T-helper 17 cell (primary cell): ENCODE measurements at places on chromosomes 5 and 9.

DNA sequence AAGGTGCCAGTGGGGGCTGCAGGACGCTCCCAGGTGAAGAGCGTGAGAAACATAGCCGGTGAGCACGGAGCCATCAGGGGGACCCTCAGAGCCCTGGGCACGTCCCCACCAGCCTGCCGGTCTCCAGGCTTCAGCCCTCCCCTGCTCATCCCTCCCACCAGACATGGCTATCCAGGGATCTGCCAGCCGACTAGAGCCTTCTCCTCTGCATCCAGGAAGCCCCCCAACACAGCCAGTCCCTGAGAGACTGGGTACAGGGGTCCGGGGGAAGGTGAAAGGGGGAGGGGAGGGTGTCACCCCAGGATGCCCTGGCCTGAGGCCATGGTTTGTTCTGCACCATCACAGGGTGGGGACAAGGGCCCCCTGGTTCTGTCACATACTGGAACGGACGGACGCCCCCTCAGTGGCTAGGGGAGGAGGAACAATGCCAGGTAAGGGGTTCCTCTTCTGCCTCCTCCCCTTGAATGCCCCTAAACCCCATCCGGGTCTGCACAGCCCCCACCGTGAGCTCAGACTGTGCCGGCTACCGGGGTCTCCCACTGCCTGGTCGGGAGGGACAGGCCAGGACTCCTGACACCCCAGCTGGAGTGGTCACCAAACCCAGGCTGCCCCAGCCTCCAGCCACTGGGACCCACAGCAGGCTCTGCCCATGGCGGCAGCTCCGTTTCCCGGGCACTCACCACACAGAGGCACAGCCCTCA lies 34.3 kb downstream of the NACC2 start:
- no peak for DNase-seq

DNA sequence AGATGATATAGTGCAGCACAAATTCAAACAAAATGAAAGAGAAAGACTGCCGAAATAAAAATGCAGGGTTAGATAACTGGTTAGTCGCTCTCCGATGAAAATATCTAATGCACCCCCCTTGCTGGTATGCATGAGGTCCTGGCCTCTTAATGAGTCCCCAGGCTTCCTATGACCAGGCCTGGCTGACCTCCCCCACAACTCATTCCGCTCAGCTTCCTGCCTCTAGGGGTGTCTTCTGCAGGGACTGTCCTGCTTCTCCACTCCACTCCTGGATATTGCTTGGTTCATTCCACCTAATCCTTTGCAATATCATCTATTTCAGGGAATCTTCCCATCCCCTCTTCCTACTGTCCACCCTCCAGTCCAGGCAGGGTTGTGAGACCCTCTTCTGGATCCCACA lies 341.8 kb downstream of the ASTN2 start:
- no peak for DNase-seq

DNA sequence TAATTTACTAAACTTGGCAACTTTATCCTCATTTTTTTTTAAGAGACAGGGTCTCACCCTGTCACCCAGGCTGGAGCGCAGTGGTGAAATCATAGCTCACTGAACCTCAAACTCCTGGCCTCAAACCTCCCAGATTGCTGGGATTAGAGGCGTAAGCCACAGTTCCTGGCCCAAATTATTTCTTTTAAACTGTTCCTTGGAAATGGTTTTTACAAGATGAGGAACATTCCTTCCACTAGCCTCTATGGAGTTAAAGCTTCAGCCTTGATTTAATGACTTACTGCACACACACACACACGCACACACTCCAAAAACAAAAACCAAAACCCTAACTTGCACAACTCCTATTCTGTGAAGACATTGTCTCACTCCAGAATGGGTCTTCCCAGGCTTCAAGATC lies 77.2 kb upstream of the TARS1 start:
- no peak for DNase-seq

DNA sequence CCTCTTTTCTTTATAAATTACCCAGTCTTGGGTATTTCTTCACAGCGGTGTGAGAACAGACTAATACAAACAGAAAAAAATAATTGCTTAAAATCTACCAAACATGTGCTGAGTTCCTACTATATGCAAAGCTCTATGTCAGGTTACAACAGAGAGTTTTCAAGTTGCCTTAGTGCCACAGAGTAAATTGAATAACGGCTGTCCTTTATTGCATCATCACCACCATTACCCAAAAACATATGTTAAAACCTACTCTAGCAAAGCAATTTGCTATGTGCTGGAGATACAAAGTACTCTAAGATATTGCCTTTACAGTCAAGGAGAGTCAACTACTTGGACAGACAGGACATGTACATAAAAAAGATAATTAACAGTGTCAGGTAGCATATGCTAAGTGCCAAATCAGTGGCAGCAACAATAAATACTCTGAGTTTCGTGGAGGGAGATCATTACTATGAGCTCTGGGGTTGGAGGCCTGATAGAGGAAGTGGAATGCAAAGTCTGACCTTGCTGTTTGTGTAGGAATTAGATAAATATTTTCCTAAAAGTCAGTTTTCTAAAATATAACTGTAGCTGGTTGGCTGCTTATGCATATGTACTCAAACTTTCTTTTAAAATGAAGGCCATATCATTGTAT lies 1058.7 kb upstream of the WWC1 start:
- no peak for DNase-seq

DNA sequence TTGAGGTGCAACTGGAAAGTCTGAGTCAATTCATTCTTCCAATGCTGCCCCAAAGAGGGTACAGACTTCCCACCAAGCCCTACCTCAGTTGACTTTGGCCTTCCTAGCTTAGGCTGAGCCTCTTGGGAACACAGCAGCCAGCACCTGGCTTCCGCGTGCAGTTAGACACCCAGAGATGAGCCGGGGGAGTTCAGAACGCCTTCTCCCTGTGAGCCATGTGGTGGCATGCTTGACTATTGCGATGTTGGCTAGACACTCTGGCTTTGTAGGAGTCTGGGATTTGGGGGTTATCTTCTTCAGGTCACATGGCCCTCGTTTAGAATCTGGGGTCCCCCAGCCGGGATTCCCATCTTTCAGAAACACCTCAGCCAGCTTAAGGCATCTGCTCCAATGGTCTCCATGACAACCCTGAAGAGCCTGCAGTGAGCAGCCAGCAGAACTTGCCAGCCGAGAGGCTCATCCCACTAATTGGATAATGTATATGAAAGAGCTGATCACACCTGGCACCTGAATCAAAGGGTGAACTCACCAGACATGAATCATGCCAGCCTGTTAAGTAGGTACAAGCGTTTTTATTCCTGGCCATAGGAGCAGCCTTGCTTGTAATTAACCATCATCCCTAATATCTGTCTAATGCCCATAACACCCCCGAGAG lies 167.5 kb downstream of the SYK start:
- DNase-seq: no peak

DNA sequence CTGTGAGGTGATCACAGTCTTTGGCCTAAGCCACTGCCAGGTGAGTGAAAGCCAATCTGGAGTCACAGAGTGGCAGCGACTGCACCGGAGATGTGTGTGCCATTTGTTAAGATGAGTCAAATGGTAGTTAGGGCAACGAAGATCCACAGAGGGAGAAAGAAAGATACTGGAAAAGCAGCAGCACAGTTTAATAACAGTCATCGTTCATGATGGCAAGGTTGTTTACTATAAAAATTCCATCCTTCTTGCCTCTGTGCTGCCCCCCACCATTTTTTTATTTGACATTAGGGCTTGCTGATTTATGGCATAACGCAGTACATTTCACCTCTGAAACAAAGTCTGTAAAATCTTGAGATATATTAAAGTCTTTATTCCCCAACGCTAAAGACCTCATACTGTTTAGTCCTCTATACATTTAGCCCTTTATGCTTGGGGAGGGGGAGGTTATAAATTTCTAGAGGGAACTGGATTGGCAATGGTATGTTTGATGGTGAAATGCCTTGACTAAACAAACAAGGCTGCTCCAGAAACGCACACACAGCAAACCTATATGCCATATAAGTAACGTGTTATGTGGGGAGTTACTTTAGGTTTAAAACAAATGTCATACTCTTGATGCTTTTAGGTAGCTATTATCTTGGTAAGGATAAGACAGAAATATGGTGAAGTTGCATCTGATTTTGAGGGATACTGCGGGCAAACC lies 55.8 kb upstream of the ABL1 start:
- no peak for DNase-seq

GRCh38 chr9:137138058-137138721 lies 764 bp upstream of the GRIN1 start:
- DNase-seq: no peak

DNA sequence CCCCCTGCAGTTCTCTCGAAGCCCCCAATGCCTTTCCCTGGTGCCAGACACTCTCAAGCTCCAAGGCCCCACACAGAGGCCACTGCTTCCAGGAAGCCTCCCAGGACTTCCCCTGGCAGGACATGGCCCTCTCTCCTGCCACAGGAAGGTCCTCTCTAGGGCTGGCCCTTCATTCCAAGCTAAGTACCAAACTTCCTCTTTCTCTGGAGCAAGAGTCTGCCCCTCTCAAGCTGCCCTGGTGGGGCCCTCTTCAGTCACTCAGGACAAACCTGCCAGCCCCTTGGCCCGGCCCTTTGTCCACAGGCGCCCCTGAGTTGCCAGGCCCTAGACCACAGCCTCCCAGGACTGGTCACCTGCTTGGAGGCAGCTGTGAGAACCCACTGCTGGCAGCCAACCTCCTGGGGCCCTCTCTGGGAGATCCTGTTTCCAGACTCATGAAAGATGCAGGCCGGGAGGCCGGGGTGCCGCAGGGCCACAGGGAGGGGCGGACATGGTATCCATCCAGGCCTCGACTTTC lies 6.6 kb downstream of the NINJ1 start:
- DNase-seq: no peak

DNA sequence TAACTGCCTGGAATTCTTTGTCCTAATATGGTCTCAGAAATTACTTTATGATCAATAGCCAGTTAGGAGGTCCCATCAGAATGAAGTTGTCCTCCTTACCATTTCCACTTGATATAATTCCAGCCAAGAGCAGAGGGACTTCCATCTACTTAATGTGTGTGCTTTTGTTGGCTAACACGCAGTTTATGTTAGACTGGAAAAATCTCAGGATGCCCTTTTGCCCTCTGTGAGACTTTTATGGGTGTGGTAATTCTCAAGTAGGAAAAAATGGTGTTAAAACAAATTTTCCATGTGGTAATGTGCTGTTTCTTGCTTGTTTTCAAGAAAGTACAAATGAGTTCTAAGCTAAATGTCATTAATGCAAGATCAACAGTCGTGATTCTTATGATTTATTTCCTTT lies 327.1 kb downstream of the MTRR start:
- DNase-seq: no peak

DNA sequence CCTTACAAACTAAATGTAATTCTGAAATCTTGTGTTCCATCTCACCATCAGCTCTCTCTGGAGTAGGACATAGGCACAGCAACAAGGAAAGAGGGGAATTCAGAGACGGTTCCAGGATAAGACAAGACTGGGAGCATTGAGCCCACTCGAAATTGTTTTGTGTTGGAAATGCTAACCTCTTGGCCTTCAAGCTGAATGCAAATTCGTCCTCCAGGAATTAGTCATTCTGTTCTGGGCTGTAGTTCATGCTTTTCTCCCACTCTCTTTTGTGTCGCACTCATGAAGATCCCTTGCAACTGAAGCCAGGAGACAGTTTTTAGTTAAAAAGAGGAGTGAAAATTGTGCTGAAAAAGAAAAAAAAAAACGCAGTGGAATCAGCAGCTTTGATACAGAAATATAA lies 121.7 kb upstream of the SEMA6A start:
- DNase-seq: no peak

- no peak for DNase-seq
Measured at GRCh38 chr5:72788866-72789505, 27.5 kb upstream of the TNPO1 start.

- no peak for DNase-seq
Measured at GRCh38 chr9:82903503-82903902, 159.4 kb downstream of the RASEF start.

- no peak for DNase-seq
Measured at GRCh38 chr9:8734760-8735159, 935.2 kb upstream of the DMAC1 start.
